CD4-positive, alpha-beta T cell treated with Interleukin-15 for 1 hour (primary cell): ENCODE measurements at places on chromosomes 5 and 9.

GRCh38 chr9:77133011-77133410 lies 44.3 kb upstream of the VPS13A start:
- DNase-seq = no peak

- no peak for DNase-seq
Measured at GRCh38 chr5:148984345-148984744, 78.5 kb downstream of the SH3TC2 start.

GRCh38 chr9:114289106-114289505 lies 33.8 kb upstream of the ORM1 start:
- no peak for DNase-seq

DNA sequence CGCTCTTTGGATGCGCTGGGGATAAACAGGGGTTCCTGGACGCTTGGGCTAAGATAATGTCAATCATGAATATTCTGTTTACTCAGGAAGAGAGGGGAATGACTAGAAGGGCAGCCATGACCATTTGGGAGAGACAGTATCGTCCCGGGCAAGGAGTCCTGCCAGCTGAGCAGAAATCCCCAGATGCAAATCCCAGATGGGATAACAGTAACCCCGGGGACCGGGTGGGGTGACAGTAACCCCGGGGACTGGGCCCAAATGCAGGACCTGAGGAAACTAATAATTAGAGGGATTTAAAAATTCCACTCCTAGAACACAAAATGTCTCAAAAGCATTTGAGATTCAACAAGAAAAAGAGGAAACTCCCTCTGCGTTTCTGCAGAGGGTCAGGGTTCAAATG lies 189.0 kb upstream of the PPP1R26 start:
- DNase-seq = no peak

GRCh38 chr5:154352960-154353548 lies 92.7 kb upstream of the SAP30L start:
- DNase-seq = no peak

DNA sequence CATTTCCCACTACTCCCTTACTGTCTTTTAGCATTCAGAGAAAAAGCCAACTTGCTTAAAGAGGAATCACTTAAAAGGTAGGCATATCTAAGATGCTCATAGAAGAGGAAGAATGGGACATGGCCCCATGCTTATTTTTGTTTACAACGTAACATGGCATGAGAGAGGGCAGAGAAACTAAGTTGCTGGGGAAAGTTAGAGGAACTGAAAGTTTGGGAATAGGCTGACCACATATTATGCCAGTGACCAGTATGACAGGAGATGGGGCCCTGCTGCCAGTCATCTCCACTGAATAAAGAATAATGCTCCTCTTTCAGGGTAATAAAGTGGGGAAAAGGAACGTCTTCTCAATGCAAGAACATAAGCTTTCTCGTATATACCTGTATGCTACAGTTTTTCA lies 1.9 kb downstream of the PLPP6 start:
- DNase-seq = no peak

DNA sequence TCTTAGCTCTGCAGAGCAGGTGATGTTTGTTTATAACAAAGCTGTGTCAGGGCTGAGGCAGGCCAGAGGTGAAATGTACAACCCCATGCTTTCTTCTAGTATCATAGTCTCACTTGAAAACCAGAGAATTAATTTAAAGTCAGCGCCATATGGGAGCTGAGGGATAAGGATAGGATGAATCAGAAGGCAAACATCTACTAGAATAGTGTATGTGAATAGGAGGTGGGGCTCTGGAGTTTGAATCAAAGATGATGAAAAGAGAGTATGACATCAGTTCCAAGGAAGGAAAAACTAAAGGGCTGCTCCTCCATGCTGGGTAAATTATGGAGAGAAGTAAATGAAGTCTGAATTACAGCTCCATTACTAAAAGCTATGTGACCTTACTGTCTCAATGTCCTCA lies 441.5 kb downstream of the RASEF start:
- no peak for DNase-seq

- no peak for DNase-seq
Measured at GRCh38 chr5:37478121-37478894, 99.2 kb downstream of the WDR70 start.

DNA sequence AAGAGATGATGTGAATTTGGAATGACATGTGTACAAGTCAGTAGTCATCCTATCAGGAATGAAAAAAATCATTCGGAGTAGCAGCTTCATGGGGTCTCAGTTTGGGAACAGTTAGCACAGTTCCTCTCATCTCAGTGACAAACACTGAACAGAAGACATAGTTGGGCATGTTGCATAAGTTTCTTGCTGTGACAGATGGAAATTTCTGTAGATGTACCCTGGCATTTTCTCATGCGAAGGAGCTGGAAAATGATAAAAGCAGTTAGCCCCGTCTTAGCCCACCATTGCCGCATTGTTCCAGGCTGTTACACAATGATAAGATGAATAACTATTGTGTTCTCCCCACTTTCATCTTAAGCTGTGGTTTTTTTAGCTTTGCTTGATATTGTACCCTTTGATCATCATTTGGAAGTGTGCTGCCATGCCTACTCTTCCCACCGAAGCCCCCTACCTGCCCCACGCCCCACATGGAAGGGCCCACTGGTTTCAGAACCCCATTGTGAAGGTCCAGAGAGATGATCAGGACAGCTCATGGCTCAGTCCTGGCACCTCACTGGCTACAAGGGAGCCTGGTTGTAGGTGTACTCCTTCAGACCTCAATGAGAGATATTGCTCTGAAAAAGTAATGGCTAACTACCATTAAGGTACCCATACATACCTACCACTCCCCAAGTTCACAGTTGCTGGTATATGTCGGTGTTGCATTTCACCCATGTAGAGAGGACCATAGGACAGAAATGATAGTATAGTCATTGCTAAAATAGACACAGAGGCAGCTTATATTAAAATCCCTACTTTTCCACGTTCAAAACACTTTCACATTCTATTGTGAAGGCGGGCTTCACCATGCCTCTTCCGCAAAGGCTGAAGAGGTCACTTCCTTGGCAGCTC lies 38.8 kb downstream of the SFXN1 start:
- no peak for DNase-seq

DNA sequence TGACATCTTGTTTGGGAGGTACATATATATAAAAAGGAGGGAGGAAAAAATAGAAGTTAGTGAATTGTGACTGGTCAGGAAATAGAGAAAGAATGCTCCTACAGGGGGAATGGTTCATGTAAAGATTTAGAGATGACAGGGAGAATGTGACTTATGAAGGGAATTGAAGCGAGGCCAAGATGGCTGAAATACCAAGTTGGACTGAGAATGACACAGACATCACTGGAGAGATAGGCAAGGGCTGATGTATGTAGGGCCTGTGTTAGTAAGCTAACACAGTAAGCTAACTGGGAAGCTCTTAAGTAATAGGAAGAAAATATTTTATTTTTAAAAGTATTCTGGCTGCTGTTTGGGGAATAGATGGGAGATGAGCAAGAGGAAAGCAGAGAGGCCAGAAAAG lies 286.3 kb downstream of the NNT start:
- no peak for DNase-seq

DNA sequence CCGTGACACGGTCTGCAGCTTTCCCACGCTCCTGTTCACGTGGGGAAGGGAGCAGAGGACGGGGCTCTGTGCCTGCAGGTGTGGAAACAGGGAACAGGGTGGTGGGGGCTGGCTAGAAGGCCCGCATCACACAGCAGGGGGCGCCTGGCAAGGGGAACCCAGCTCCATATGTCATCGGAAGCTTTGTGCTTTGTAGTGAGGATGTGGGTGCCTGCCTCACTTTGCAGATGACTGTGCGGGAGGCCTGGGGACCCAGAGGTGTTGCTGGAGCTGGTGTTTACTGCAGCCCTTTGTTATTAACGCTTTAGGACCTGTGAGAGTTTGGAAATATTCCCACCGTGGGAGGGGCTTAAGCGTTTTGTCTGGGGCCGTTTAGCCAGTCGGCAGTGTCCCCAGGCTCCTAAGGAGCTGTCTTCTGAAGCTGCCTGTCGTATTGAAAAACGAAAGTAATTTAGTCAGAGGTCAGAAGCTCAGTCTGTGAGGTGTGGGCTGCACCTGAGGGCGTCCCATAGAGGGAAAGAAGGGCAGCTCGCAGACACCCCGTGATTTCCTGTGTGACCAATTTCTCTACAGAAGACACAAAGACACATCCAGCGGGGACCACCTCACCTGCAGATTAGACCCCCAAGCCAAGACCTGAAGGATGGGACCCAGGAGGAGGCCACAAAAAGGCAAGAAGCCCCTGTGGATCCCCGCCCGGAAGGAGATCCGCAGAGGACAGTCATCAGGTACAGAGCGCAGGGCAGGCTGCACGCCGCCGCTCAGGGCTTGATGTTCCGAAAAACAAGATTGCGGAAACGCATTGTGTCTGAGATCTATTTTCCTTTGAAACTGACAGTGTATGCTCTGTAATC lies 9.1 kb downstream of the MAN1B1 start:
- peak; percentile 82 for DNase-seq

GRCh38 chr5:55853818-55854217 lies 2.7 kb downstream of the IL31RA start:
- no peak for DNase-seq

- DNase-seq = no peak
Measured at GRCh38 chr9:114205171-114206015, 50.1 kb downstream of the COL27A1 start.

- DNase-seq = no peak
Measured at GRCh38 chr5:102937894-102938293, 182.0 kb downstream of the GIN1 start.

DNA sequence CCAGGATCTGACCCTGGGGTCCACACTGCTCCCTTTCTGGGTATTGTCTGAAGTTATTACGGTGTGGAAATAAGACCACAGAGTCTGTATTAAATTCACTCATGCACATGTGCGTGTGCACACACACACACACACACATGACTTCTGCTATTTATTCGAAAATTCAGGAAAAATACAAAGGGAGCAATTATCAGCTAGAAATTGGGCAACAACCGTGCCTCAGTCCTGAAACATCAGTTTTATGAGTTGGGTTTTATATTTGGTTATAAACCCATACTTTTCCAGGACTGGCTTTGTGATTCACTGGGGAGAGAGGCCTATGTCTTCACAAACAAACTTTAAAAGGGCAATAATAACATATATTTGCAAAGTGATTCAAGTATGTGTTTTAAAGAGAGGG lies 90.2 kb downstream of the ANGPTL2 start:
- DNase-seq = no peak

DNA sequence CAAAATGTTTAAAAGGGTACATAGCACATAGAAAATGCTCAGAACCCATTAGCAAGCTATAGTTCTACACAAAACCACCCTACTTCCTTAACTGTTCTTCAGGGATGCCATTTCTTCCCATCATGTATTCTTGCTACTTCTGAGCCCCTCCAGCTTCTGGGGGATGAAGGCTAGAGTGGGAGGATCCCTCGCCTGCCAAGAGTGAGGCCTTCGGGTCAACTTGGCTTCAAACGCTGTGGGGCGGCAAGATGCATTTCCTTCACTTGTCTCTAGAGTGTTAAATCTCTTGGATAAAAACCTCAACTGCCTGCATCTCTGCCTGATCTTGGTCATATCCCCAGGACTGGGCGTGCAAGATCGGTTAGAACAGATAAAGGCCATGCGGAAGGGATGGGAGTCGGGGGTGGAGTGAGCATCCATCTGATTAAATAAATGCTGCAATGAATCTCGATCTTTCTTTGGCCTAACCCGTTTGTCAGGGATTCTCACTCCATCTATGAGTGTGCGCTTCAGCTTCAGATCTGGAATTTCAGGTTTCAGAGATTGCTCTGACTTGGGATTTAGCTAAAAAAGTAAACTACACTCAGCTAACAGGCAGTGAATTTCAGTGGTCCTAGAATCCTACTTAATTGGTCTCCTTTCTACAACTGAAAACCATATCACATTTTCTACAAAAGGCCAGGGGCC lies 118.0 kb upstream of the PANK3 start:
- no peak for DNase-seq

DNA sequence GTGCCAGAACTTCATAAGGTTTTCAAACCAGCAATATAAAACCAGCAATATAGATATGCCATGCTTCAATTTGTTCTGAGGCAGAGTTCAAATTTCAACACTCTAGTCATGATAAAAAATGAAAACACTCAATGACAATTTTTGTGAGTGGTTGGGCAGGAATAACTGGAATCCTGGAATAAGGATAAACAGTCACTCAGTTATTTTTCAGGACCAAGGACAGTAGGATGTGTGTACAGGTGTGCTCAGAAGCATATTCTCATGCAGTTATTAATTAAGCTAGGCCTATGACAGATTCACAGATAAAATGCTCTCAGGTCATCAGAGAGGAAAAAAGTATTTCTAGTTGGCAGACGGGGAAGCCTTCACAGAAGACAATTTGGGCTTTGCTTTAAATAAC lies 117.3 kb upstream of the PPP2R2B start:
- no peak for DNase-seq

DNA sequence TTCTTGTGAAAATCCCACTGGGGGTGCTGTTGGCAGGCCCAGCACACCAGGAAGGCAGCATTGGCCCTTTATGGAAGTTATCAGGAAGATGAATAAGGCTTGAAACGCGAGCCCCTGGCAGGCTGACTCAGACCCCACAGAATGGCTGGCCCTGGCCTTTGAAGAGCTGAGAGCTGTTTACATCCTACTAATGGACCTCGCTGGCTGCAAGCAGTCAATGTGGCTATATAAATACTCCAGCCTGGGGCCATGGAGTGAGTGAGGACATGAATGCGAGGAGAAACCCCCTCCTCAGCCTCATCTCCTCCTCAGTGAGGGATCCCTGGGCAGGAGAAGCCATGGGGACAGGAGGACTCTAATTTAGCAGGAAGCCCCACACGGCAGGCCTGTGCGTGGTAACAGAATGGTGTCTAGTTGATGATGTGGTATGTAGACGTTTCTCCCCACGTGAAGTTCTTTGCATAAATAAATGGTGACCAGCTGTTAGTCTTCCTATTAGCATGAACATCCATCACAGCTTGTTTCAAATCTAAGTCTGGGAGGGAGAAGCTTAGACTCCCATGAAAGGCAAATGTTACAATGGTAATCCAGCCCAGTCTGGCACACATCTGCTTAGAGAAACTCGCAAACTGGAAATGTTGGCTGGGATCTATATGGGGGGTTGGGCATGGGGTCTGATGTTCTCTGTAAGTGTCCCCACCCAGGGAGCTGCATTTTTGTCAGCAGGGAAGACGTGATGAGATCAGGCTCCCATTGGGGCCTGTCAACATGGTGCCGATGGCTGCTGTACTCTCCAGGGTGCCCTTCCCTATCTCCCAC lies 175.1 kb upstream of the PITX1 start:
- DNase-seq = no peak

- no peak for DNase-seq
Measured at GRCh38 chr5:131466171-131466766, 168.8 kb downstream of the RAPGEF6 start.

GRCh38 chr9:110317911-110318310 lies 19.8 kb downstream of the TXNDC8 start:
- DNase-seq = no peak

DNA sequence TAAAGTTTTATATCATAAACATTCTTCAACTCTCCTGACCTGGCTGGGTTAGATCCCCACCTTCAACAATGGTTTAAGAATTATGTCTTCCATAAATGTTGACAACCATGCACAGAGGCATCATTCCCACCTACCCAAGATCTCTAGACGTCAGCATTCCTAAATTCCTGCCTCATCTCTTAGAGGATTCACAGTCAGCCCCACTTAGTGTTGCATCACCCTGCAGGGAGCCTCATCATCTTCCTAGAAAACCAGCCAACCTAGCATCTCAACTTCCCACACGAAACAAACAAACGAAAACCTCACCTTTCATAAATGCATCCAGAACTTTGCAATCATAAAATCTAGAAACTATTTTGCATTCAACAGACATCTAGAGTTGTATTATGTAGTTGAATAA lies 816.1 kb upstream of the C9orf72 start:
- DNase-seq = no peak
